MV-4-11 (cell line): ENCODE measurements at places on chromosomes 13 and 19.
A peak's percentile ranks its signal among the peaks of the same experiment; 100 is the strongest.

DNA sequence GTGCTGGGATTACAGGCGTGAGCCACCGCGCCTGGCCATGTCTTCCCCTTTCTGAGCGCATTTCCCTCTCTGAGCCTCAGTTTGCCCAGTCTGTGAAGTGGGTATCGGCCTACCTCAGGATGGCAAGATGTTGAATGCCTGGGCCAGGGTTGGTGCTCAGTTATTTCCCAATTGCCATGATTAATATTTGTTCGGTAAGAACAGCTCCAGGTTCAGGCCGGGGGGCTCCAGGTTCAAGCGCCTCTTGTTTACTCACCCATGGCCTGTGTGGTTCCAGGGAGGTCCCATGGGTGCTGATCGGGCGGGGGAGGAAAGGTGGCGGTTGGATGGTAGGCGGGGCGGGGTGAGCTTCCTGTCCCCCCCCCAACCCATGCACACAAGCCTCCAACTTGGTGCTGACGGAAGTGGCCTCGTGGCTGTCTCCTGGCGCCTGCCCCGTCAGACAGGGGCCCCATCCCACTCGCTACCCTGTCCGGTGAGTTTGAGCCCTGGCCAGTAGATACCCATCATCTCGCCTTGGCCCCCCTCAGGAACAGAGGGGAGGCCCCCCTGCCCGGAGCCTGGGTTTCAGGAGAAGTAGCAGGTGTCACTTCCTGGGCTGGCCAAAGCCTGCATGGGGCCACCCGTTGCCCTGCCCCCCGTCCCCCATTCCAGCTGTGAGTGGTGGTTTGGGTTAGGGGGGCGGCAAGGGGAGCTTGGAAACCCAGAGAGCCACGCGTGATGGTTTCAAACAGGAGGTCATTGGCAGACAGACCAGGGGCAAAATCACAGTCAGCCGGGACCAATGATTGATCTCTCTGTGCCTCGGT is at the start of gene FCHO1:
TSS of gene FCHO1 (plus strand) at position 375 of the 809 bp plus-strand sequence. CDS start 3,688 bp downstream, outside the sequence.
- peak; percentile 84 for DNase-seq

DNA sequence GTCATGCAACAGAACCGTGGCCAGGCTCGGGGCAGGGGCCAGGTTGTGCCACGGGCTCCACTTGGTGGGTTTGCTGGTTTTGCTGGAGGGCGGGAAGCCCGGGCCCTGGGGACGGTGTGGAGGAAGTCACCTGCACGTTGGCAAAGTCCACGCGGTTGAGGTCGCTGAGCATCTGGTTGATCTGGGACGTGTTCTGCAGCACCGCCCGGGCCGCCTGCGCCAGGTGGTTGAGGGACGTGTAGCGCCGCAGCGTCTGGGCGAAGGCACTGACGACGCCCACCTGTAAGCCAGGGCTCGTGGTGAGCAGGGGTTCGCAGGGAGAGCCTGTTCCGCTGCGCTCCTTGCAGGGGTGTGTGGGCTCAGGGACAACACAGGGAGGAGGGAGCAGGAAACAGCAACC is 24.7 kb upstream of the RANBP3 start:
- no peak for DNase-seq

DNA sequence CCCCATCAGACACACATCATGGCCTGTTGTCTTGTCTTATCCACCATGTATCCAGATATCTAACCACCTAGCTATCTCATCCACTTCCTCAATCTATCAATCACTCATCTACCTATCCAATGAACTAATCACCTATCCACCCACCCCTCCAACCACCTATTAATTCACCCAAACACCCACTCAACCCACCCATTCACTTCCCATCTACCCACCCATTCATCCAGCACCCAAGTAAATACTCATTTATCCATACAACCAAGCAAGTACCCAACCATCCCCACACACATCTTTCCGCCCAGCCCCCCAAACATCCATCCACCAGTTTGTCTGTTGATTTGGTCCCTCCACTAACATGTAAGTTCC is 753 bp upstream of the WIZ start:
- DNase-seq: no peak

DNA sequence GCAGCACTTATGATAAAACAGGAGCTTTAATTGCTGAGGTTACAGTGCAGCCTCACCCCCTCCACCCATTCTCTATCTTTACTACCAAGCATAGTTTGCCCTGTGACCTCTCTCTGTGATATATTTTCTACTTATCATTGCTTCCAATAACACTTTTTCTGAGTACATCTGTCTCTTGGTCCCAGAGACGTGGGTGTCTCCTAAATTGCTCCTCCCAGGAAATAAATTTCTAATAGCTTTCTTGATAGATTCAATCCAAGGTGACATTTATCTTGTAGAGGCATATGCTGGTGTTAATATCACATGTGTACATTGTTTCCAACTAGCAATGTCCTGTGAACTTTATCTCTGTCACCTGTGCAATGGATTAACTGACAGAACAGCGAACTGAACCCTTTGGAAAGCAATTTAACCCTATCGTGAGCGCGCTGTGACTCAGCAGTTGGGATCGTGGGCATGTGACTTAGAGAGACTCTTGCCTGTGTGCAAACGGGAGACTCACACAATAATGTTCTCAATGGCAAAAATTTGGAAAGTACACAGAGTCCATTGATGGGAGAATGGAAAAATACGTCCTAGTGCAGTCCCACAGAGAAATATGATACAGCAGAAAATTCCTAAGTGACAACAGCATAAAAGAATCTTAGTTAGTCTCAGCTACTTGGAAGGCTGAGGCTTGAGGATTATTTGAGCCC is 7.0 kb upstream of the MAP2K2 start:
- DNase-seq: no peak

DNA sequence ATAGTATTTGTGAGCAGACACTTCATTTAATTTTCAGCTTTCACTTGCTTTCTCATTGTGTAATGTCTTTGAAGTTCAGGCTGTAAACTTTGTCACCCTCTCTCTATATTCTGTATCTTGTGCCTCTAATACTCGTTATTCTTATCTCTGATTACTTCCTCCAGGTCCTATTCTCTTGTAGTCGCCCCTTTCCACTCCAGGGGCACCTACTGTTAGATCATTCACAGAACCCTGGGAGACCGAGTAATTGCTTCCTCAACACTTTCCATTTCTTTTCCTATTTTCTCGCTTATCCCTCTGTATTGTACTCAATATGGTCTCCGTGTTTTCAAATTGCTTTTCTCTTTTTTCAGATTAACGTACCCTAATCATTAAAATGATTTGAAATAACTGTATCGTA is 93.9 kb upstream of the TDRD3 start:
- no peak for DNase-seq

- no peak for DNase-seq
Measured at GRCh38 chr13:52356327-52356726, 49.6 kb downstream of the THSD1 start.
